ENCODE measurements at places on chromosomes 1 and 21.
A peak's percentile ranks its signal among the peaks of the same experiment; 100 is the strongest.

GRCh38 chr1:22704440-22705067, 6.1 kb upstream of the EPHB2 start:
- DNase-seq: peak; percentile 79

DNA sequence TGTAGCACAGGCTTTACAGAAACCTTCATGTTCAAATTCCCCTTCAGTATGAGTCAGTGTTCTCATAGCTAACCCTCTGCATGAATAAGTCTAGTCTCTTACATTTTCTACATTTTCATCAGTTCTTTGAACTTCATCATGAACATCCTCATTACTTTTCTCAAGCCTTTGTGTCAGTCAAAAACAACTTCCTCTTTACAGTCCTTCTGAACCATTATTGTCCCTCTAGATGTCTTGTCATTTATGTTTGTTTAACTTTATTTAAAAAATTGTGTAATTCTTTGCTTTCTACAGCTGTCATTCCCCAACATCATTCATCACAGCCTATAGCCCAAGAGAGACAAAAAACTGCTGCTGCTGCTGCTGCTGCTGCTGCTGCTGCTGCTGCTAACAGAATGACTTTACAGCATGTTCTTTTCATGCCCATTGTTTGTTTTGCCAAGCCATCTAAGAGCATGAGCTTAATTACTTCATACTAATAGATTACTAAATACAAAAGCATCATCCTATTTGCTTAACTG, 133.1 kb downstream of the LRRC40 start:
- DNase-seq: no peak

GRCh38 chr1:12338017-12338416, 108.2 kb downstream of the VPS13D start:
- DNase-seq: no peak

DNA sequence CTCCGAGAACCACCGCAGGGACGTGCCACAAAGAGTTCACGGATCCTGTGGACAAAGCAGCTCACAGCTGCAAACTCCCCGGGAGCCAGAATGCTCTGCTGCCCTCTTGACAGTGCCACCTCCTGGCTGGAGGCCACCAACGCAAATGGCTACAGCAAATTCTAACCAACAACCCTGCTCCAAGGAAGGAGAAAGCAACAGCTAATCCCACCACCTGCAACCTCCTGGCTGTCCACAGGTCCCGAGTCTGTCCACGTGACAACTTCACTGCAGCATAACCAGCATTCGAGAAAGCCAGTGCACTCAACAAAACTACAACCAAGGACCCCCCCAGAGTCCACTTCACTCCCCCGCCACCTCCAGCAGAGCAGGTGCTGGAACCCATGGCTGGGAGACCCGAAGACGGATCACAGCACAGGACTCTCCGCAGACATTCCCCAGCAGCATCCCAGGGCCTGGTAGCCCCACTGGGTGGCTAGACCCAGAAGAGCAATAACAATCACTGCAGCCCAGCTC, 17.3 kb downstream of the POFUT2 start:
- no peak for DNase-seq

GRCh38 chr1:226662642-226663326, 76.3 kb downstream of the ITPKB start:
- peak; percentile 84 for DNase-seq

DNA sequence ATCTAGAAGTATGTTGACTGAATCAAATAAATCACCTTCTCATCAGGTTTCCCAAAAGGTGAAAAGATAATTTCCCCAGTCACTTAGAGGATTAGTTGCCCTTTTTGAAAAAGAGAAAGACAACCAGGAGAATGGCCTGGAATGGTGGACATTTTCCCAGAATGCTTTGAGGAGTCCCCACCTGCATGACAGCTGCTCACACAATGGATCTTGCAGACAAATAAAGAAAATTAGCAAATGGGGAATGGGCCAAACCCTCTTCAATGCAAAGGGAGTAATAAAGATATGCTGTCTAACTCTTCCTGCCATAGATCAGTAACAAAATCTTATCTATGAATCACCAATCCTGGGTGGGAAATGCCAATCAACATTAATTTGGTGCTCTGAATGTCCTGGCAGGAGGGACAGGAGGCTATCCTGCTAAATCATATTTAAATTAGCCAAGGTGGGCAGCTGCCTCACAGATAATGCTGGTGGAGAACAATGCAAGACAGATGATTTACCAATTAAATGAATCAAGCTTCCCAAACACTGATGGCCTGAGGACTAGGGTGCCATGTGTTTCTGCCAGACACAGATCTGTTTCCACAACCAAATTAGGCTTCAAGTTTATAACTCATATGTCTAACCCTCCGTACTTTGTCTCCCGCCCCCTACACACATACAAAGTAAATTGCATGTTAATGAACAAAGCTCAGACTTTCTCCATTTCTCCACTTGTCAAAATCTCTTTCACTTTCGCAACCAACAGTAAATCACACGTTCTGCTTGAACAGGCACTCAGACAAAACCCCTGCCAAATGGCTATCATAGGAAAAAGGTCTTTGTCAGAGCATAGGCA, 488.0 kb upstream of the PLXNA2 start:
- DNase-seq: no peak

DNA sequence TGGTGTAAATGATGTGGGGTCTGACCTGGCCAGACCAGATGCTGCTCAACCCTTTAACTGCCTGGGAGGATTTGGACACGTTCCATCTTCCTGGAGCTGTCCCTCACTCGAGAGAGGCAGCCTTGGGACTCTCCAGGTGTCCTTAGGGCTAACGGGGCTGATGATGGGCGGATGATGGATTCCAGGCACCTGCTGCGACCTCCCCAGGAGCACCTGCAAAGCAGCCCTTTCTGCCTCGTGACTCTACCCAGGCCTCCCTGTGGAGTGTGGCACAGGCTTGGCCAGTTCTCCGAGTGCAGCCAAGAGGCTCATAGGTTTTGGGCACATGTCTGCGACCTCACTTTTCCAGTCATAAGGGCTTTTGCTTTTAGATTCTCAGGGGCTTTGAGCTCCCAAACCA, 12.3 kb upstream of the TRIM17 start:
- no peak for DNase-seq

Data from stimulated activated CD4-positive, alpha-beta T cell treated with anti-CD3 and anti-CD28 coated beads, Interleukin-2, amount 100 ng/mL, for 24 hours (primary cell).